ENCODE measurements at places on chromosomes 16 and 17.

DNA sequence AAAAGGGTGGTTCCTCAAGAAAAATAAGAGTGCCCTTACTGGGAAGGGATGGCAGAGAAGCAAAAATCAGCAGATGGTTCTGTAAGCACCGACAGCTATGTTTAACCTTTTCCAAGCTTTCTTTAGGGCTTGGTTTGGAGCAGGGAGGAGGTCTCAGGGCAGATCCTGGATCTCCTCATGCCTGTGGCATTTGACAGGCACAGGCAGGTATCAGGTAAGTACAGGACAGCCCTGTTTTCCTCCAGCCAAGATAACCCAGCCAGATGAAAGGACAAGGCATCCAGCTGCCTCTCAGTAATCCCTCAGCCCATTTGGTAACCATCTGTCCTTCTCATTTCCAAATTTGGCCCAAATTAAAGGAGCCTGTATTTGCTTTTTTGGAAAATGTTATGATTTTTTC lies 141.5 kb downstream of the TOX3 start:
- DNase-seq: no peak

- no peak for DNase-seq
These were observed 9.3 kb upstream of the ABCC12 start for GRCh38 chr16:48164907-48165715.

GRCh38 chr17:75307957-75308731 lies 18.9 kb upstream of the SLC25A19 start:
- no peak for DNase-seq

GRCh38 chr16:72061564-72061963 lies 1.5 kb upstream of the HPR start:
- DNase-seq: no peak

DNA sequence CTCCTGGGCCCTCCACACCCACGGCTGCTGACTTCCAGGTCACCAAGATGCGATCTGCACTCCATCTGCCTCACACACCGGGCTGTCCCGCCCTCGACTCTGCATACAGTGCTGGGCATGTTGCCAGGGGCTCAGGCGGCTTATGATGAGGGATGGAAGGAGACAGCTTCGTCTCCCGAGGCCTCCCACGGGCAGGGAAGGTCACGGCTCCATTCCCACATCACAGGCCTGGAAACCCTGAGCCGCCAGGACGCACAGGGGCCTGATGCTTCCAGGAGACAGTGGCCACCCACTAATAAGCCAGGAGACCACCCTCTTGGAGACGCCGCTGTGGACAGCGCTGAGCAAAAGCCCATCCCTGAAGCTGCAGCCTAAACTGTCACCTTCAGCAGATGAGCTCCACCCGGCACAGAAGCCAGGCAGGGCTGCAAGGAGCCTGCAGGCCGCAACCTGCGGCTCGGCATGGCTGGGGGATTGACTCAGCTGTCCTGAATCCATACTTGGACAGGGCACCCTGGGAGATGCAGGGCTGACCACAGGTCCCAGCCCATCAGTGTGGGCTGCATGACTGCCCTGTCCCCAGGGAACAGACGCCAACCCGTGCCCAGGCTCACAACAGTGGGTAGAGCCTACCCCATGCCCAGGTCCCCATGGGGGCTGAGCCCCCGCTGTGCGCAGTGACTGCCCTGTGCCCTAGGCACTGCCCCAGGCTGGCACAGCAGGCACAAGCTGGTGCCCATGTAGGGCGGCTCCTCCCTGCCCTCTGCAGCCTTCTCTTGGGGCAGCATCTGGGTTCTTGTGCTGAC lies 34.4 kb downstream of the SLC7A5 start:
- DNase-seq: no peak

DNA sequence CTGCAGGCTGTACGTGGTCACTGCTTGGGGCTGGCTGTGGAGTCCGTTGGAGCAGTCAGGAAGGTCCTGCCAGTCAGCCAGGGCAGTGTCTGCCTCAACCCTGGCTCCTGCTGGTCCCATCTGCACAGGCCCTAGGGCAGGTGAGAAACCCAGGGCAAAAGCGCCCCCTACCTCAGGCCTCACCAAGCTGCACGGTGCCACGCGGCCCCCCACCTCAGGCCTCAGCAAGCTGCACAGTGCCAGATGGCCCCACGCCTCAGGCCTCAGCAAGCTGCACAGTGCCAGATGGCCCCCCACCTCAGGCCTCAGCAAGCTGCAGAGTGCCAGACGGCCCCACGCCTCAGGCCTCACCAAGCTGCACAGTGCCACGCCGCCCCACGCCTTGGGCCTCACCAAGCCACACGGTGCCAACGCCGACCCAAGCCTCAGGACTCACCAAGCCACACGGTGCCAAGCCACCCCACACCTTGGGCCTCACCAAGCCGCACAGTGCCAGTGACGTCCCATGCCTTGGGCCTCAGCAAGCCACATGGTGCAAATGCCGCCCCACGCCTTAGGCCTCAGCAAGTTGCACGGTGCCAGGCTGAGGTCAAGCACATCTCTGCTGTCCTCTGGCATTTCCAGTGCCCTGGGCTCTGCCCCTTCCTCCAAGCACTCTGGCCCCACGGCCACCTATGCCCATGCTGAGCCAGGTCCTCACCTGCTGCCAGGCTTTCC lies 5.5 kb downstream of the TMEM204 start:
- no peak for DNase-seq

DNA sequence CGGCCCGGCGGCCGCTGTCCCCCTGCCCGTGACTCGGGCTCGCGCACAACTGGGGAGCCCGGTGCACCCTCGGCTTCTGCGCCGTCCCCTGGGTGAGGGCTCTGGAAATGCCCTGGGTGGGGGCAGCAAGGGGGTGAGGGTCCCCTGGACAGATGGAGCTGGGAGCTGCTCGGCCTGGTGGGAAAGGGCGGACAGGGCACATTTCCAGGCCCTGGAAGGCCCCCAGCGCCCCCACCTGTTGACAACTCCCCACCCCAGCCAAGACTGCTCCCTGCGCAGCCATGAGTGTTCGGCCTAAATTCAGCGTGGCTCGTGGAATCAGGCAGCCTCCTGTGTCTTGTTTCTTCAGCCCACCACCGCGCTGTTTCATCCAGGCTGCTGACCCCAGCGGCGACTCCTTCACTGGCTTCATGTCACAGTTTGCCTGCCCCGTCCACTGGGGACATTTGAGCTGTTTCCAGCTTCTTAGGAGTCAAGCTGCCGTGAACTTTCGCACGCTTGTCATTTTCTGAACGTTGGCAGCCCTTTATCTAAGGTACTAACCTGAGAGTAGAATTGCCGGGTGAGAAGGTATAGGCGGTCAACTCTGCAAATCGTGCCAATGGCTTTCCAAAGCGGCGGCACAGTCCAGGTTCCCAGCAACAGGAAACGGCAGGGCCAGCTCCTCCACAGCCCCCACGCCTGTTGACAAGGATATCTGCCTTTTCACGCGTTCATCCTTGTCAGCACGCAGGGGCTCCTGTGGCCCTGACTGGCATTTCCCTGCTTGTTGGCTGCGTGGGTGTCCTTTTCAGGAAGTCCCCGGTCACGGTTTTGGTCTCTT lies 895 bp downstream of the UTS2R start:
- no peak for DNase-seq

GRCh38 chr16:70738083-70738977 lies 52.5 kb upstream of the MTSS2 start:
- no peak for DNase-seq

- no peak for DNase-seq
These were observed 20.7 kb upstream of the CMTM4 start for GRCh38 chr16:66717112-66717675.

- no peak for DNase-seq
These were observed 7.4 kb upstream of the SCIMP start for GRCh38 chr17:5241861-5242671.

- DNase-seq: no peak
These were observed 956 bp upstream of the IST1 start for GRCh38 chr16:71894229-71894920.

- DNase-seq: no peak
These were observed 70.8 kb downstream of the ABR start for GRCh38 chr17:1108765-1109605.

GRCh38 chr17:82892899-82893565 lies 53.2 kb upstream of the ZNF750 start:
- no peak for DNase-seq

GRCh38 chr16:66081775-66082366 lies 284.6 kb upstream of the CDH5 start:
- DNase-seq: no peak

- no peak for DNase-seq
These were observed 18.0 kb downstream of the PIK3R6 start for GRCh38 chr17:8849311-8850041.

DNA sequence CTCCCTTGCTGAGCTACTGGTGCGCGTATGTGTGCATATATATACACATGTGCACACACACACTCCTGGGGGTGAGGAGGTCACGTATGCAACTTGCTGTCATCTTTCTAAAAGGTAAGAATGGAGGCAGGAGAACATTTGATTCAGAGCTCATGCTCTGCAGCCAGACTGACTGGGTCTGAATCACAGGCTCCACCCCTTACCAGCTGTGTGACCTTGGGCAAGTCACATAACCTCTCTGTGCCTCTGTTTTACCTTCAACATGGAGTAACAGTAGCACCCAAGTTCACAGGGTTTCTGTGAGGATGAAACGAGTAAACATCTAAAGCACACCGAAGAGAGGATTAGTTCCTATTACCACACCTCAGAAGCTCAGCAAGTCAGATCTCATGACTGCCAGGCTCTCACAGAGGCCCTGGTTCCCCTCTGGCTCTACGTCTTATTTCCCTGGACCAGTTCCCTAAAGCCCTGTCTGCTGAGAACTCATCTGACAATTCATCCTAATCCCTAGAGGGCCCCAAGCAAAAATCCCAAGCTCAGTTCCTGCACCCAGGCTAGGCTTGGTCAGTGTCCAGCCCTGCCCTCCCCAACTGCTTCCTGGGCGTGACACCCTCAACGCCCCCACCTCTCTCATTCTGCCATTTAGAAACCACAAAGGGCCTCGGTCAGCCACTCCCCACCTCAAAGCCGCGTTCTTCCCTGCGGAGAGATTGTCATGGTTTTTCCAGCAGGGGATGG lies 28.7 kb downstream of the ABR start:
- no peak for DNase-seq

DNA sequence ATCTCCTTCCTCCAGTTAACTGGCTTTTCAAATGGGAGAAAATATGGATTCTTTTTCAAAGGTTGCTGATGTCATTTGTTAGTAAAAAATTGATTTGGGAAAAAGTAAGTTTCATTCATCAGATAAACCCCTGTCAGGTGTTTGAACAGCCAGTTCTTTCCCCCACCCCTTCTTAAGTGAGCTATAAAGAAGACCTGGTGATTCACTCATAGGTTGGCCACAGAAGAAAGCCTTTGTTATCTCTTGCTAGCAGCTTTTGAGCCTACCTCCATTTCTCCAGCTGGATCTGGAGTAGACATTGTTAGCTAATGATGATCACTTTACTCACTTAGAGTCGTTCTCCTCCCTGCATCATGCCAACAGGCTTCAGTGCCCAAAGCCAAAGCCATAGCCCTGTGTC lies 63.0 kb downstream of the NLK start:
- no peak for DNase-seq

DNA sequence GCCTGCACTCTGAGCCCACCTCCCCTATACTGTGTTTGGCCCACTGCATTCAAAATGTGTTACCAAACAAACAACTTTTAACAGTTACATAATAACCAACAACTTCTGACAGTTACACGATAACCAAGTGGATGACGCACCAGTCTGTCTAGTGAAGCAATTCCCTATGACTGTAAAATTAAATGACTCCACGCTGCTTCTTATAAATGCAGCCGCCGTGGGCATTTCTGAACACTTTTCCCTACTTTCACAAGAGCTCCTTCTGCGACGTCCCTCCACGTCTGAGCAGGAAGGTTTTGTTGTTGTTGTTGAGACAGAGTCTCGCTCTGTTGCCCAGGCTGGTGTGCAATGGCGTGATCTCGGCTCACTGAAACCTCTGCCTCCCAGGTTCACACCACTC lies 27.6 kb downstream of the ZNF276 start:
- no peak for DNase-seq

DNA sequence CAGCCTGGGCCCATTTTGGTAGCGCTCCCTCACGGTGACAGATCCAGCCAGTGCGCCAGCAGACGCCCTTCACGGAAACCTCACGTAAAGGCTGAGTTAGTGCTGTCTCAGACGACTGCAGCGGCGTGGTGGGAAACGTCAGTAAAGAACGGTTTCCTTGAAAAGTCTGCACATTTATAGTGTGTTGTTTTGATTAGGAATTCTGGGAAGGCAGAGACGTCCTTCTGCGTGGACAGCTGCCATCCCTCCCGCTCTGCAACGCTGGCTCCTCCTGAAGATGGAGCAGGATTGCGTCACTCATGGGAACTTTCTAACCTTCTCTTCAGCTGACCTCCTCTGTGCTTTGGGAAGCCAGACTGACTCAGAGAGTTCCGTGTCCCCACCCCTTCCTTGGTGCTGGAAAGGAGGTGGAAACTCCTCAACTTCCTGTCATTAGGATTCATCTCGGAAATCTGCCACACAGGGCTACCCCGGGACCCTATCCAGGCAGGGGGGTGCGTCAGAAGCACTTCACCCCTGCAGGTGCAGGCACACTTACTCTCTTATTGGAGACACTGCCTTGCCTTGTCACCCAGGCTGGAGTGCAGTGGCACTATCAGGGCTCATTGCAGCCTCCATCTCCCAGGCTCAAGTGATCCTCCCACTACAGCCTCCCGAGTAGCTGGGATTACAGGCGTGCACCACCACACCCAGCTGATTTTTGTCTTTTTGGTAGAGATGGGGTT lies 24.3 kb upstream of the CRISPLD2 start:
- DNase-seq: no peak

DNA sequence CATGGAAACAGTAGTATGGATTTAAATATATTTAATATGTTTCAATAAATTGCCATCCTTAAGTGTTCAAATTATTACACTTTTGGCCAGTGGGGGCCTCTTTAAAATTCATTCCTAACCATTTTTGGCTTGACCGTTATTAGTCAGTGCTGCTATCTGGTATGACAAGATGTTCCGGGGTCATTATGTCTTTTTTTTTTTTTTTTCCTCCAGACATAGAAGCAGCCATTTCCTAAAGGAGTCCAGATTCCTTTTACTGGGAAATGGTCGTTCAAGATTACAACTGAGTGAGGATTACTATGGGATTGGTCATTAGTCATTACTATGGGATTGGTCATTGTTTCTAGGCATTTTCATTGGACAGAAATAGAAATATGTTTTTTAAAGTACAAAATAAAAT lies 53.4 kb downstream of the NF1 start:
- no peak for DNase-seq

GRCh38 chr16:2174396-2175131 lies 19.0 kb downstream of the TRAF7 start:
- DNase-seq: no peak

GRCh38 chr16:57051696-57052228 lies 40.6 kb upstream of the CPNE2 start:
- DNase-seq: no peak

GRCh38 chr17:28888832-28889231 lies 8.7 kb downstream of the FLOT2 start:
- no peak for DNase-seq

- no peak for DNase-seq
These were observed 36.6 kb downstream of the MAF start for GRCh38 chr16:79563921-79564320.

DNA sequence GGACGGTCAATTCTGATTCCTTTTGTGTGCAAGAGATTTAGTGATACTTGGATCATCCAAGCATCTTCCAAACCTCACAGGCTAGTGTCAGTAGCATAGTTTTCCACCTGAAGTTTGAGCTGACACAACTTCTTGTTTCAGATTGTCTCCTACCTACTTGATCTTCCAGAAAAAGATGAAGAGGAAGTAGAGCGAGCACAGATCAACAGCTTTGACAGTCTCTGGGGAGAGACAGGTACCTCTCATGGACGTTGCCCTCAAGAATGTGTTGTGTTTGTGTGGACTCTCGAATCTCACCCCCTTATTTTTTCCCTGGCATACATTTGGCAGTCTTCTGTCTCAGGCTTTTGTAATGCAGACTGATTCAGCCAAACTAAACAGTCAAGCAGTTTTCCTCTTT lies 47.4 kb downstream of the CYB561 start:
- DNase-seq: no peak

- peak; percentile 47 for DNase-seq
These were observed 190.2 kb downstream of the PRKCA start for GRCh38 chr17:66492561-66493005.

Data from NCI-H187 (cell line).